ENCODE measurements at places on chromosomes 7 and 10. TPM values are rescaled to one million over a fixed set of nuclear protein-coding genes. Genes with fewer than 3 reads are reported as not detected.

Gene RELN
- 77.0 TPM for total RNA-seq

Gene PARD3
- total RNA-seq, result 76.4 TPM

Gene METTL27
- total RNA-seq, result 0.46 TPM

Gene SSBP1
- total RNA-seq, result 87.2 TPM
